GM12865 (cell line): ENCODE measurements at places on chromosomes 5 and 9.

DNA sequence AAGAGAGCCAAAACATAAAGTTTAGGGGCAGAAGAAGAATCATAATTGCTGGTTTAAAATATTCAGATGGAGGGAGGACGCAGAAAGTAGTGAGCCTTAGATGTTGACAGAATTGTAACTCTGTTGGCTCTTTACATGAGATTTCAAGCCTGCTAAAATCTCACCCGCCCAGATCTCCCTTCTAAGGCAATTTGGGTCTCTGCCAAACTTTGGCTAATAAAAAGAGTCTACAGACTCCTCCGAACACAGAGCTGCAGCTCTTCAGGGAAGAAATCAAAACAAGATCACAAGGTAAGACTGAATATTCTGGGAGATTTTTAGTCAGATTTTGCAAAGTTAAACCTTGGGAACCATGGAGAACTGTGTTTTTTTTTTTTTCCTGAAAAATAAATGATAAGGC is at the start of gene IL33:
Gene IL33 (plus strand): TSS at position 246 of the 400 bp plus-strand sequence. CDS start 25,888 bp downstream, outside the sequence.
- DNase-seq: no peak

- DNase-seq: peak; percentile 75
Measured at GRCh38 chr5:138654281-138654867, 79.2 kb upstream of the HSPA9 start.

DNA sequence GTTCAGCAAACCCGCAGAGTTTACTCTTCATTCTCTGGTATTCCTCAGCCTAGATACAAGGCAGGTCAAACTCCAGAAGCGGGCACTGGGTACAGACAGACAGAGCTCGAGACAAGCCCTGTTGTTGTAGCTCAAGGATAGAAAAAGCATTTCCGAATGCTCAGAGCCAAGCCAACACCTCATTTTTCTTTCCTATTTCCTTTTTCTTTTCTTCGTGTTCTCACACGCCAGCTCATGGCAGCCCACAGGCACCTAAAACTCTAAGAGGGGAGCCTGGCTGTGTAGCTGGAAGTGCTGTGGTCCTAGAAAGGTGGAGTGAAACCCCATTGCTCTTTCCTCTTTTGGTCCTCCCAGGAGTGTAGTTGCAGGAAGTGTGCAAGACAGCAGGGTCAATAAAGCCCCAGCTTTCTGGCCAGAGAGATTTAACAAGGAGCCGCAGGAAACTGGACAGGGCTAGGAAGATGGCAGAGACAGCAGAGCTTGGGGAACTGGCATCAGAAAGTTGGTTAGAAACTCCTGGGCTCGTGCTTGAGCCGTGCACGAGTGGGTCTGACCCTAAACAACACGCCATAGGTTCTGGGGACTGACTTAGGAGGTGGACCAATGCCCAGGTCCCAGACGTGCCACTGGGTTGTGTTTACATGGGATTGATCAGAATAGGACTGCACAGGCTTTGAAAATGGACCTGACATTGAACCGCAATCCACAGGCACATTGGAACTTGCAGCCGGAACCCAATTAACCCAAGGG is 41.6 kb downstream of the ADAMTS2 start:
- DNase-seq: no peak

- no peak for DNase-seq
Measured at GRCh38 chr5:51889703-51890102, 506.5 kb downstream of the ISL1 start.

- no peak for DNase-seq
Measured at GRCh38 chr9:113632776-113633590, 169.5 kb downstream of the RGS3 start.

GRCh38 chr5:318341-318897 is 3.1 kb upstream of the AHRR start:
- DNase-seq: no peak

- DNase-seq: peak; percentile 9
Measured at GRCh38 chr5:95027151-95027721, 257.7 kb downstream of the MCTP1 start.

GRCh38 chr5:34811706-34812105 is 27.3 kb upstream of the TTC23L start:
- no peak for DNase-seq

DNA sequence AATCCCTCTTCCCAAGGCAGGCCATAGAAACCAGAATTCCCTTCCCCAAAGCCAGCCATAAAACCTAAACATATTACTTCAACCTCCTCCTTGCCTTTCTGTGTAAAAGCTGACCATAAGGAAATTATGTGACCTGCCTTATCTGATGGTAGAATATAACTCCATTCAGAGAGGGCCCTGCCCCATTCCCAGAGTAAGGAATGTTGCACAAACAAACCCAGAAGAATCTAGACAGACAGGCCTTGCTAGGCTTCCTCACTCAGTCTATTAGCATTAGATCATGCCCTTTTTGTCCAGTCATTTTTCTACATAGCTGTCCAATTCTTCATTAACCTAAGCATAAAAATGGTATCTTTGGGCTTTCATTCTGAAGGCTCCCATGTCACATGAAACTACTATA is 17.8 kb upstream of the IFNB1 start:
- no peak for DNase-seq

- DNase-seq: peak; percentile 7
Measured at GRCh38 chr5:71456362-71456743, 902 bp downstream of the BDP1 start.
